ENCODE measurements at places on chromosomes 3 and 15.

DNA sequence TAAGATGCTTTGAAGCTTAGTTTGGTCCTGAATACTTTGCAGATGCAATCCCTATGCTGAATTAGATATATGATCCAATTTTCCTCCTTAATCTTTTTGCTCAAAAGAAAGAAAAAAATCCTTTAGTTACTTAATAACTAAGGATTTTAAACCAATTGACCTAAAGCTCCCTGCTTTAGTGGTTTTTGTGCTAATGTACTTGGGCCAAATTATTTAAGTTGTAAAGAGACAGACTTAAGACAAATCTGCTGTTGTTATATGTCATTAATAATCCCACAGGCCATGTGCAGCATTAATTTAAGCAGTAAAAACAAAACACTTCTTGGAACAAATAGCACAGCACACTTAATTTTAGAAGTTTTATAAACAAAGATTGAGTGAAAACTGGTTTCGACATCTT is 776.1 kb upstream of the SEMA6D start:
- DNase-seq = no peak

- no peak for DNase-seq
Observed at GRCh38 chr3:192033246-192033645, 572.3 kb downstream of the PYDC2 start.

DNA sequence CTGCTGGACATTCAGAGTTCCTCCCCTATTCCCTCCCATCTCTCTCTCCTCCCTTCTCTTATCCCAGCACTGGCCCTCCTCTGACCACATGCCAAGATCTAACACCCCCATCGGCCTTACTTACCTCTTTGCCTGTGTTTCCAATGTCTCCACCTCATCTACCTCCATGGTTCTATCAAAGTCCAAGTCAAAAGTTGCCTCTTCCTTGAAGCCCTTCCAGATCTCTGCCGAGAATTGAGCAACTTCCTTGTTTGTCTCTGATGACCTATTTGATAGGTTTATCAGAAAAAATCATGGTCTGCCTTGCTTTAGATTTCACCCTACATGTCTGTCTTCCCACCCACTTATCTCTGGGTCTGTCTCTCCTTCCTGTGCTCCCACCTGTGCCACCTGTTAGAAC is 69.7 kb upstream of the ITGA11 start:
- DNase-seq = no peak

DNA sequence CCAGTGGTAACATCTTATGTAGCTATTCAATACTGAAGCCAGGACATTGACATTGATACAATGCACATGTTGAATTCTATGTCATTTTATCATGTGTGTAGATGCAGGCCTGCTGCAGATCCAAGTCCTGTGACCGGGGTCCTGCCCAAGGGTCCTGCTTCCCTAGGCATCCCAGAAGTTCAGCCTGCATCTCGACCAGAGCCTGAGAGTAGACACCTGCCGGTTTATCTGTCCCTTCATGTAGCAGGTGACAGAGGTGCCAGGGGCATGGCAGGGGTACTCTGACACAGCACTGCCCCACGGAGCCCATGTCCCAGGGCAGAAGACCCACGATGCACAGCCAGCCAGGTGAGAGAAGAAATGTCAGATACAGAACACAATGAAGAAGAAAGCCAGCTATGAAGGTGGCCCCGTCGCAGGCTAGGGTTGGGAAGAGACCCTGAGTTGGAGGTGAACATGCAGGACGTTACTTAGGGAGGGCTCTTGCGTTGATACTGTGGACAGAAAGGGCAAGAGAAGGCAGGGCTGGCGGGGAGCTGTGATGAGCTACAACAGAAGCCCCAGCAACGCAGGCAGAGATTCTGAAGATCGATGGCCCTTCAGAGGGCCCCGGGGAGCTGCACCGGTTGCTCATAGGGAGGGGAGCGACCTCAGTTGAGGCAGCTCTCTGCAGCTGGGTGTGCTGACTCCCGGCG is 51.0 kb downstream of the TPRA1 start:
- no peak for DNase-seq

GRCh38 chr3:39978308-39978707 is 168.9 kb downstream of the MYRIP start:
- DNase-seq = no peak

All from NCI-H460 (cell line).